CD14-positive monocyte (primary cell): ENCODE measurements at places on chromosomes 1 and 21. TPM values are rescaled to one million over a fixed set of nuclear protein-coding genes. Genes with fewer than 3 reads are reported as not detected.

- no peak overlapping the region for H3K27ac ChIP-seq
- H3K4me1 ChIP-seq: no peaks in the 10 kb centered on the region
- no peak overlapping the region for H3K4me3 ChIP-seq
- no peaks in the 10 kb centered on the region for H3K36me3 ChIP-seq
These were observed 767.7 kb upstream of the ADGRL2 start for GRCh38 chr1:81032973-81033425.

DNA sequence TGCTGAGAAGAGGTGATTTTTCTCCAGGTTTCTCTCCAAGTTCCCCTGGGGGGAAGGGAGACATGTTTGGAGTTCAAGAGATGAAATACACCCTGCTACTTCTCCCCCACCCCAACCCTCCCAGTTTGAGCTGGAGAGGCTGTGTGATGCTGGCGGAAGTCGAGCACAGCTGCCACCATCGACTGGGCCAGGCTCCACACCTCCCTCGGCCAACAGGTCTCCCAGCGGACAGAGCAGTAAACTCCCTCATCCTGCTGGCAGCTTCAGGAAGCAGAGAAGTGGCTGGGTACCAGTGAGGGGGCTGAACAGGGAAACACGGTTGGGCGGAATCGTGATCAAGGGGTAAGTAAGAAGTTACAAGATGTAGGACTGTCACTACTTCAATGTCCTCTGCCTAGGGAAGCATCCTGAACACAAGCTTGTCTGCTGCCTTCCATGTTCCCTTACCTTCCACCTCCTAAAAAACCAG lies 6.6 kb upstream of the NHLH1 start:
- H3K27me3 ChIP-seq: no peaks in the 10 kb centered on the region
- no peaks in the 10 kb centered on the region for H3K4me1 ChIP-seq
- DNase-seq: no peak
- no peak overlapping the region for H3K27ac ChIP-seq
- no peak overlapping the region for H3K4me3 ChIP-seq

DNA sequence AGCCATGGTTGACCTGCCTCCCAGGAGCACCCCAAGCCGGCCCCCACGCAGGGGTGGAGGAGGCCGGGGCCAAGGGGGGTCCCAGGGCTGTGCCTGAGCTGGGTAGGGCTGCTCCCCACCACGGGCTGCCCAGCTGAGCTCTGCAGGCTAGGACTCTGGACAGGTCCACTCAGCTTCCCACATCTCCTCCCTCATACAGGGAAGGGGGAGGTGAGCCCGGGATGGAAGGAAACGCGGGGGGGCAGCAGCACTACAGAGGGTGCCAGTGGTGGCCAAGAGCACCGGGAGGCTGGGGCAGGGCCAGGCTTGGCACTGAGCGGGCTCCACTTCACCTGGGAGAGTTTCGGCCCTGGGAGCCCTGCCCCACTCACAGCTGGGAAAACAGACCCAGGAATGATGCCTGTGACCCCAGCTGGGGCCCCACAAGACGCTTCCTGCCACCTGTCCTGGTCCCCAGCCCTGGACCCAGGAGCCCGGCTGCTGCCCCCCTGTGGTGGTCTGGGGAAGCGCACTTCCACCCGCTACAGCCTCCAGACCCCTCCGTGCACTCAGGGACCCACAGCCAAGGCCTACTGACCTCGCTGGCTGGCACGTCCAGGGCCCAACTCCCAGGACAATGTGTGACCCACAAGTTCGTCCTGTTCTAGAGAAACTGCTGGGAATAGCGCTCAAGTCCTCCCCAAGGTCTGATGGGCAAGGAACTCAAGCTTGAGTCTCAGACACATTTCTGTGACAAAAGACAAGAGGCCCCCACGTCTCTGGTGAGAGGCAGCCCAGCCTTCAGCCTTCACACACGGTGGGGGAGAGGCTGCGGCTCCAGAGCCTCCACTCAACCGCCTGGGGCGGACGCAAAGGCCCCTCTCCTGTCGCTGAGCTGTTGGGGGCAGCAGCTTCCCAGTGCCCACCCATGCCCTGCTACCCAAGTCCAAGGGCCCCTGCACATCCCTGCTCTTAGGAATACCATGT lies 3.0 kb downstream of the AURKAIP1 start:
- DNase-seq: peak; percentile 63
- no peaks in the 10 kb centered on the region for H3K27me3 ChIP-seq
- H3K36me3 ChIP-seq: no peaks in the 10 kb centered on the region
- H3K4me3 ChIP-seq: peak overlapping the region; percentile 48
- H3K4me1 ChIP-seq: peaks cover 37% of the 10 kb centered on the region

DNA sequence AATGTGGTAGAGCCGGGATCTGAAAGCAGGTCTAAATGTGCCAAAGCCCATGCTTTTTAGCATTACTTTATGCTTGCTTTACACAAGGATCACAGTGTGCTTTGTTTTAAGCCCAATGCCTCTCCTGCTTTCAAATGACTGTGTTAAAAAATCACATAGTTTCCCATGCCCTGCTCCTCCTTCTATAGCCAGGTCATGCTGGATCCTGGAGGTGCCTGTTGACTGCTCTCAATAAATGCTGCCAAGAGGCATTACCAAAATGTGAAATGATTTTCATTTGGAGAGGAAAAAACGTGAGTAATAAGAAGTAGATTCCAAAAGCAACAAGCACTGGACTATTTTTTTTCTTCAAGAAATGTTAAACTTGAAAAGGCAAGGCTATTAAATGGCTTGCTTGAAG lies 420.7 kb upstream of the USP24 start:
- no peak overlapping the region for H3K27ac ChIP-seq
- H3K4me3 ChIP-seq: no peak overlapping the region
- DNase-seq: no peak
- H3K36me3 ChIP-seq: no peaks in the 10 kb centered on the region

- peak overlapping the region; percentile 2 for H3K4me3 ChIP-seq
- DNase-seq: peak; percentile 63
- peaks cover 100% of the 10 kb centered on the region for H3K4me1 ChIP-seq
These were observed 8.4 kb downstream of the TNFRSF1B start for GRCh38 chr1:12174924-12175810.

GRCh38 chr21:37368541-37369279 lies 2.1 kb downstream of the DYRK1A start:
- peak overlapping the region; percentile 84 for H3K4me3 ChIP-seq
- peaks cover 63% of the 10 kb centered on the region for H3K4me1 ChIP-seq
- no peaks in the 10 kb centered on the region for H3K27me3 ChIP-seq
- no peaks in the 10 kb centered on the region for H3K36me3 ChIP-seq

DNA sequence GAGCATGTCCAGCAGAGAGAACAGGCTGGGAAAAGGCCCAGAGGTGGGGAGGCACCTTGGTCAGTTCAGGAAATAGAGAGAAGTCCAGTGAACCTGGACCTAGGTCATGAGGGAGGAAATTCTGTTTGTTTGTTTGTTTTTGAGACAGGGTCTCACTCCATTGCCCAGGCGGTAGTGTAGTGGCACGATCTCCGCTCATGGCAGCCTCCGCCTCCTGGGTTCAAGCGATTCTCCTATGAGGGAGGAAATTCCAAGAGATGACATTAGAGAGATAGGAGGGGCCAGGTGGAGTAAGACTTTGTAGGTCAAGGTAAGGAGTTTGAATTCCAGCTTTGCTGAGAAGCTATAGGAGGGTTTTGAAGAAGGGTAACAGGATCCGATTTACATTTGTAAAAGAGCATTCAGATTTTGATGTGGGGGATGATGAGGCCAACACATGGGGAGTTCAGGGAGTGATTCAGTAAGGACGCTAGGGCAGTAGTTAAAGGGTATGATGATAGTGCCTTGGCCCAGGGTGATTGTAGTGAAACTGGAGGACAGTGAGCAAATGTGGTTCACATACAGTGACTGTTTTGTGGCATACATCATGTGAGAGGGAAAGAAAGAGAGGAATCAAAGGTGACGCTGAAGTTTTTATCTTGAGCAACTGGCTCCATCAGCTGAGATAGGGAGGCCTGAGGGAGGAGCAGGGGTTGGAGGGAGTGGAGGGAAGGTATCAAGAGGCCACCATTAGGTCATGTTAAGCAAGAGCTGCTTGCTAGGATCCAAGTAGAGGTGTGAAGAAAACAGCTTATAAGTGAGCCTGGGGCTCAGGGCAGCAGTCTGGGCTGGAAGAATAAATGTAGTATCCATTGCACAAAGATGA lies 8.3 kb upstream of the TRABD2B start:
- no peaks in the 10 kb centered on the region for H3K36me3 ChIP-seq
- DNase-seq: no peak
- no peaks in the 10 kb centered on the region for H3K4me1 ChIP-seq
- no peaks in the 10 kb centered on the region for H3K27me3 ChIP-seq

OLFML2B gene
- 1.3 and 1.4 TPM in 2 replicates for polyA plus RNA-seq

TSTD1 gene
- 9.9 and 10.7 TPM in 2 replicates for polyA plus RNA-seq

GRCh38 chr1:62038594-62039284 lies 155.9 kb upstream of the L1TD1 start:
- H3K27me3 ChIP-seq: no peaks in the 10 kb centered on the region
- H3K4me3 ChIP-seq: no peak overlapping the region
- no peaks in the 10 kb centered on the region for H3K36me3 ChIP-seq
- H3K4me1 ChIP-seq: no peaks in the 10 kb centered on the region

TFB2M gene
- 7.9 TPM for polyA plus RNA-seq

- no peak for DNase-seq
- no peaks in the 10 kb centered on the region for H3K36me3 ChIP-seq
- no peak overlapping the region for H3K4me3 ChIP-seq
- H3K27me3 ChIP-seq: no peaks in the 10 kb centered on the region
- peaks cover 5% of the 10 kb centered on the region for H3K4me1 ChIP-seq
These were observed 198.5 kb upstream of the FMN2 start for GRCh38 chr1:239893127-239893731.

- no peaks in the 10 kb centered on the region for H3K36me3 ChIP-seq
- H3K4me1 ChIP-seq: peaks cover 30% of the 10 kb centered on the region
- DNase-seq: no peak
- no peaks in the 10 kb centered on the region for H3K27me3 ChIP-seq
- H3K4me3 ChIP-seq: no peak overlapping the region
- H3K27ac ChIP-seq: no peak overlapping the region
These were observed 27.7 kb downstream of the RRAGC start for GRCh38 chr1:38831731-38832369.

DNA sequence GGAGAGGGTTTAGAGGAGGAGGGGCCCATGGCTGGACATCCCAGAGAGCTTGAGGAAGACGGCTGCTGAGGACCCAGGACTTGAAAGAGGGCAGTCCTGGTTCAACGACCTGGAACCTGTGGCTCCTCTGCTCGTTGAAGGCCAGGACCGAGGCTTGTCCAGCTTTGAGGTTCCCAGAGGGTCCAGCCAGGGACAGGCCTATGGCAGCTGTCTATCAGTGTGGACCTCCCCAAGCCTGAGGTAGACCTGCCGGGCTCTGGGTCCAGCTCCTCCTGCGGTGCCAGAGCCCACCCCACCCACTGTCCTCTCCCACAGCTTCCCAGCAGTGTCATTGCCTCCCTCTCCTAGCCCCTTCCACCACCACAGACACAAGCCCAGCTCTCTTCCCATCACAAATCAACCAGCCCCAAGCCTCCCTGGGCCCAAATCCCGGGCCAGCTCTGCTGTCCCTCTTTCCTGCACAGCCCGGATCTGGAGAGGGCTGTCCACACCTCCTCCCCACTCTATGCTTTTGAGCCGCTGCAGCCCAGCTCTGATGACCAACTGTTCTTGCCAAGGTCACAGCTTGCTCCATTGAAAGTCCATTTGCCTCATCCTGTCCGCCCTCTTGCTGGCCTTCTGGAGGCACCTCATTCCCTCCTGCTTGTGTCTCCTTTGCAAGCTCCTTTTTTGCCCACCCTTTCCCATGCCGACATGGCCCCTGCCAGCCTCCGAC lies 48.7 kb upstream of the EDN2 start:
- no peaks in the 10 kb centered on the region for H3K4me1 ChIP-seq
- no peaks in the 10 kb centered on the region for H3K27me3 ChIP-seq
- DNase-seq: no peak
- no peak overlapping the region for H3K27ac ChIP-seq
- no peaks in the 10 kb centered on the region for H3K36me3 ChIP-seq
- H3K4me3 ChIP-seq: no peak overlapping the region

- H3K4me3 ChIP-seq: no peak overlapping the region
- no peaks in the 10 kb centered on the region for H3K36me3 ChIP-seq
- DNase-seq: no peak
- H3K27me3 ChIP-seq: no peaks in the 10 kb centered on the region
- no peaks in the 10 kb centered on the region for H3K4me1 ChIP-seq
These were observed 59.9 kb upstream of the ZSWIM5 start for GRCh38 chr1:45266151-45266801.

DNA sequence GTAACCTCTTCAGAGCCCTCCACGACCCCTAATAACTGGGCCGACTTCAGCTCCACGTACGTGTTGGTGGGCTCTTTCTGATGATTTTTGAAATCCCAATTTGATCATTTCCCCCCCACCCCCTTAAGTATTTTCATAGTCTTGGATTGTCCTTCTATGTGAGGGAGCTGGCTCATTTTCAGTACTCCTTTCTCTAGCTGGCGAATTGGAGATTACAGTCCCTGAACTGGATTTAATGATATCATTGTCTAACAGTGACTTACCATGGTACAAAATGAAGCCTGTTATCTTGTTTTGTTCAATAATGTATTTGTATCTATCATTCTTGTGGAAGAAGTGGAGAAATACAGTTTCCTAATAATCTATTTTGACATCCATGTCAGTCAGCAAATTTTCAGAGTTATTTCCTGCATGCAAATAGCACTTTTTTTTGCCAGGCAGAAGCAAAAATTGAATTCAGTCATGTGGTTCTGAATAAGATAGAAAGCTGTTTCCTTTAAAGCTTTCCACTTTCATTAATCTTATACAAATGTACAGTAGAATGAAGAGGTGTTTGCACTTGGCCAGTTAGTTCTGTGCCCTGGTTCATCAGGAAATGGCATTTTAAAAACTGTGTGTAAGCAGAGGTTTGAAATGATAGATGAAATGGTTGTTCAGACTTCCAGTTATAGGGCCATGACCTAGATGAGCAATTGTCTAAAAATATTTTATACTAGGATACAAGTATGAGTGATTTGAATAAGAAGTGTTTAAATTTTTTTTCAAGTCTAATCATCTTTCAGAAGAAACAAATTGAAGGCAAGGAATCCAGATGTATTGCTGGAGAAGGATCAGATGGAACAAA lies 104.2 kb downstream of the ATP5PO start:
- peak; percentile 1 for DNase-seq
- no peak overlapping the region for H3K27ac ChIP-seq
- H3K27me3 ChIP-seq: no peaks in the 10 kb centered on the region
- H3K4me3 ChIP-seq: no peak overlapping the region
- H3K4me1 ChIP-seq: peaks cover 16% of the 10 kb centered on the region
- peaks cover 23% of the 10 kb centered on the region for H3K36me3 ChIP-seq

- no peak overlapping the region for H3K27ac ChIP-seq
- no peaks in the 10 kb centered on the region for H3K27me3 ChIP-seq
- H3K4me1 ChIP-seq: no peaks in the 10 kb centered on the region
- DNase-seq: no peak
- H3K4me3 ChIP-seq: no peak overlapping the region
These were observed 34.6 kb upstream of the WNT4 start for GRCh38 chr1:22177354-22178003.

MATN1 gene
- not detected for polyA plus RNA-seq

CAPN9 gene
- polyA plus RNA-seq: not detected
